SHP77 treated with DMSO at 0.1 percent for 48 hours (cell line): ENCODE measurements at places on chromosomes 5 and 9.
A peak's percentile ranks its signal among the peaks of the same experiment; 100 is the strongest.

DNA sequence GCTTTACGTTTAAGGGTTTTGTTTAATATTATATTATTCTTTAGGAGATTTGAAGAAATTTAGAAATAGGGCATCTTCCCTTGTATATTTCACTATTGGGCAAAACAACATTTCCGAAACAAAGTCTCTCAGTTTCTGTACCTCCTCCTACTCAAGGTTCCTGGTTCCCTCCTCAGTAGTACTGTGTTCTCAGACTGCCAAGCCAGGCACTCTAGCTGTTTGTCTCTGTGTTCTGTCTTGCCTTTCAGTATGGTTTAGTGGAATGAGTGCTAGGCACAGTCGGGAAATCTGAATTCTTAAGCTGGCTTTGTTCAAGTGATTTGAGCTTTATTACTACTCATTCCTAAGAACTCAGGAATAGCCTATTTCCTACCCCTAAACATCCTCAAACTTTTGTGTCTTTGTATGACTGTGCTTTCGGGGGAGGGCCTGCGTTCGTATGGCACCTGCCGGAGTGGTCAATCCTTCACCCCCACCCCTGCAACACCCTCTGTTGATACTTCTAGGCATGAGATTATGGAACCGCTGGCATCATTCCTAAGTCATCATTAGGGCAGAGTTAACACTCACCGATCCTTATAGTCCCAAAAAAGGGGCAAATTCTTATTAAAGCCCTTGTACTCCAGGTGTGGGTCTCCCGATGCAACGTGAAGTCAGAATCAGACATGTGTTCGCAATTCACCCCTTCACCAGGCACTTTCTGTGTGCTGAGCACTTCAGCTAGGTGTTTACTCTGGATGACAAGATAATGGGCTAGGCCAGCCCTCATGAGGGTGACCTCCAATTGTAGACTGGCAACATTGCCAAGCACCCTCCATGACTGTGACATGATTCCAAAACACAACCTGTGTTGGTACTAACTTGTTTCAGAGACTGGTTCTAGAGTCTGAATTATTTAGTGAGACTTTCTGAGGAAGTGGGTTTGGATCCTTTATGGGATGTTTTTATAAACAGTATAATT lies 24.5 kb downstream of the SNX18 start:
- DNase-seq, result peak; percentile 46

GRCh38 chr9:33166231-33167083 lies 679 bp downstream of the B4GALT1 start:
- no peak for DNase-seq

DNA sequence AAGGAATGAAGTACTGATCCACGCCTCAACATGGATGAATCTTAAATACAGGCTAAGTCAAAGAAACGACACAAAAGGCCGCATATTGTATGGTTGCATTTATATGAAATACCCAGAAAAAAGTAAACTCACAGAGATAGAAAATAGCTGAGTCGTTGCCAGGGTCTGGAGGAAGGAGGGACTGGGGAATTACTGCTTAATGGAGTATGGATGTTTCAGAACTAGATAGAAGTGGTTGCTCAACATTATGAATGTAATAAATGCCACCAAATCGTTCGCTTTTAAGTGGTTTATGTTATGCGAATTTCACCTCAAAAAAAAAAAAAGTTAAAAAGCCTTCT lies 784 bp upstream of the MSANTD3 start:
- DNase-seq, result no peak

DNA sequence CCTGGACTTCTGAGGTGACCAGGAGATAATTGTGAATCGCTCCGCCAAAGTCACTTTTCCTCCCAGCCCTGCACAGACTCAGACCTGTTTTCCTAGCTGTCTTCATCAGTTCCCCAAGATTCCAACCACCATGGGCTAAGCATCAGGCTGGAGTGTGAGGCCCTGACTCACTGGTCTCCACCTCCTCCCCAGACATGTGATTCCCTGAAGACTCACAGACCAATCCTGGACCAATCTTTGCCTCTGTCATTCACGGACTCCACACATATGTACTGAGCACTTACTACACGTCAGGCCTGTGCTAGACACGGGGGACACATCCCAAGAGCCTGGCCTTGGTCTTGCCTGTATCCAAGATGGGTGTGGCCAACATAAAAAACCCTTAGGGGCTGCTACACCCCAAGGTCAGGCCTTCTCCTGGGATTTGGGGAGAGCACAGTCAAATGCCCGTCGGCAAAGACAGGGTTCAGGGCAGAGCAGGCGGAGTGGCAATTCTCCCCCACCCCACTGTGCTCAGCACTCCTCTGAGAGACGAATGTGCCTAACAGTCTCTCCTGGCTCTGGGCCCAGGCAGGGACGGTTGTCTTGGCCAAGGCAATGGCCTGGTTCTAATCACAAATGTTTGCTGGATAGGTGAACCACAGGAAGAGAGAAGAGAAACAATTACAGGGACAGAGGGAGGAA lies 11.9 kb downstream of the EEIG1 start:
- no peak for DNase-seq

DNA sequence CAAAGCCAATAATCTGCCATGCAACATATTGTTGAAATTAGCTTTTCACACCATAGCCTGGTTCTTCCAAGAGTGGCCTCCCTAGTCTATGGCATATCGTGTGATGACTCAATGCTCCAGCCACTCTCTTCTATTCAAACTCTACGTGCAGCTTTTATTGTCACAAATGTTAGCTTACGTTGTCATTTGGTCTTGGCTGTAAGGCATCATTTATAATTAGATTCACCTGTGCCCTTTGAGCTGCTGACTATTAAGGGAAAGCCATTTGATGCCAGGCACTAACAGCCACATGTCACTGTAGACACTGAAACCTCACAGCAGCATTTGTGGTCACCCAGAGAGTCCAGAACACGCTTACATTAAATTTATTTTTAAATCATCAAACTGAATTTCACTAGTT lies 66.8 kb downstream of the APBA1 start:
- DNase-seq, result no peak

GRCh38 chr5:149024477-149024876 lies 38.4 kb downstream of the SH3TC2 start:
- no peak for DNase-seq

DNA sequence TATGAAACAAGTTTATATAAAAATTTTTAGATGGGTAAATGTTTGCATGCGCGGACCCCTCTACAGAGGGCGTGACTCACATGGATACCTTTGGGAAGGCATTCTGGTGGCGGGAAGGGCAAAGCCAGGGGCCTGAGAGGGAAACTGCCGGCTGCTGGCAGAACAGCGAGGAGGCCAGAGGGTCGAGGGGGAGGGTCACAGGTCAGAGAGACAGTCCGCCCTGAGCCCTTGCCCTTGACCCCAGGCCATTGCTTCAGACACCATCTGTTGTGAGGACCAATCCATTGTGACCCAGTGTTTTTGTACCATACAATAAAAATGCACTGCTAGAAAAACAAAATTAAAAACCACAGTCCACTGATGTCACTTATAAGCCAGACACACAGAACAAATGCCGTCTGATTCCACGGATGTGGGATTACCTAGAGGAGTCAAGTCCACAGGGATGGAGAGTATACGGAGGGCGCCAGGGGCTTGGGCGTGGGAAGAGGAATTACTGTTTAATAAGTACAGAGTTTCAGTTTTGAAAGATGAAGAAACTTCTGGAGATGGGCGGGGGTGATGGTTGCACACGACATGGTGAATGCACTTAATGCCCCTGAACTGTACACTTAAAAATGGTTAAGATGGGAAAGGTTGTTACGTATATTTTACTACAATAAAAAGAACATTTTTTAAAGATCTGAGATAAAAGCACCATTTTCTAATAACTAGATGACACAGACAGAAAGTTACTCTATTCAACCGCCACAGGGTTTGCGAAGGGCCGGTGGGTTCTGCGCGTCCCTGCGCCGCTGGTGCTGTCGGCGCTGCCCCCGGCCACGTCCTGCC lies 12.0 kb downstream of the BTNL9 start:
- no peak for DNase-seq

GRCh38 chr5:172315587-172316493 lies 32.3 kb upstream of the UBTD2 start:
- DNase-seq, result no peak

- no peak for DNase-seq
Measured at GRCh38 chr9:19698960-19699359, 89.9 kb downstream of the SLC24A2 start.

DNA sequence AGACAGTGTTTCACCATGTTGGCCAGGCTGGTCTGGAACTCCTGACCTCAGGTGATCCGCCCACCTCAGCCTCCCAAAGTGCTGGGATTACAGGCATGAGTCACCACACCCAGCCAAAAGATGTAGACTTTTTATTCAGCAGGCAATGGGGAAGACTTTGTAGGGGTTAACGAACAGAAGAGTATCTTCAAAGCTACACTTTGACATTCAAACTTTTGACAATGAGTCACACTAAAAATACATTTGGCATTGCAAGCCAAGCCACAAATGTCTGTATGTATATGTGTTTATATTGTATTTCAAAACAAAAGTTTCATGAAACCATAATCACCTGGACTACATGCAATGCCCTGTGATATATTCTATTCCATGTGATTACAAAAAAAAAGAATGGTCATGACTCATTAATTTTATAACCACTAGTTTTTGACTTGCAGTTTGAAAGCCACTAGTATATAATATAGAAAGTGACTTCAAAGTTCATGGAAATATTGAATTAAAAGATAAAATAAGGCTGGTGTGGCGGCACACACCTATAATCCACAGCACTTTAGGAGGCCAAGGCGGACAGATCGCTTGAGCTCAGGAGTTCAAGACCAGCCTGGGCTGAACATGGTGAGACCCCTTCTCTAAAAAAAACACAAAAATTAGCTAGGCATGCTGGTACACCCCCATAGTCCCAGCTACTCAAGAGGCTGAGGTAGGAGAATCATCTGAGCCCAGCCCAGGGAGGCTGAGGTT lies 8.3 kb downstream of the DIMT1 start:
- no peak for DNase-seq

DNA sequence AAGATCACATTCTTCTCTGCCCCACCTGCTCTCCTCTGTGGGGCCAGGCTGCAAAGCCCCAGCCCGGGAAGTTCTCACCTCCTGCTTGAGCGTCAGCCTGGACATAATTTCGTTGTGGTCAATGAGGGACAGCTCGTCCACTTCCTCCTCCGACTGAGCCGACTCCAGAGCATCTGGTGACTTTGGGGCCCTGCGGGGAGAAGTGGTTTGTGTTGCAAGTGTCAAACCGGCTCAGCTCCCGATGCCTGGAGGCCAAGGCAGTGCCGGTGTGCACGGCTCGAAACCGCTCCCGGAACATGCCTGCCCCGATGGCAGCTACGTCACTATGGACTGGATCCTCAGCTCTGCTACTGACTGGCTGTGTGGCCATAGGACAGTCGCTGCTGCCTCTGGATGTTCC lies 52.8 kb downstream of the PRRT1B start:
- DNase-seq, result no peak

- no peak for DNase-seq
Measured at GRCh38 chr9:4382722-4383317, 83.0 kb upstream of the GLIS3 start.

DNA sequence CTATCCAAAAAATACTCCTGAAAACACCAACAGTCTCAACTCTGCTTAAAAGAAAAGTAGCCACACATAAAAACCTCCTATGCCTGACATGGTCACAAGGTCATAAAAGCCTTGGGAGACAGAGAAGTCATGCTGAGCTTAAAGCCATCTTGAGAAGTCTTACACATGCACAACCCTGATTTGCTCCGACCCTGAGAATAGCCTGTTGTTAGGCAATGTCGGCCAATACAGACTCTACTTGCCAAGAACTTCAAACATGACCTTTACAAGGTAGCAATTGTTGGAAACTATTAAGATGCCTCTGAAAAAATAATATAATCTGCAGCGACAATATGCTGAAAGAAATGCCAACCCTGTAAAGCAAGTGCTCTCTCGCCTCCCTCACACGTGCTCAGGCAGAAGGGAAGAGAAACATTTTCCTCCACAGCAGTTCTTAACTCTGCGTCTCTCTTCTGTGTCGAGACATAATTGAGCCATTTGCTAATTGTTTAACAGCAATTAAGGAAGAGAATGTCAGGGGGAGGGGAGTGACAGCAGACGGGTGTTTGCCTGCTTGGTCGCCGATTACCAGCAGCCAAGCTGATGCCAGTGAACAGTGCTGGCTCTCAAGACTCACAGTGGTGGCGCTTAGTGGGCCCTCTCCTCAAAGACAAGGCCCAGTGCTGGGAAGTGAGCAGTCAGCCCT lies 393.6 kb downstream of the SPOCK1 start:
- no peak for DNase-seq

GRCh38 chr5:67976181-67976580 lies 239.4 kb upstream of the PIK3R1 start:
- DNase-seq, result no peak

GRCh38 chr9:6197330-6197729 lies 18.3 kb upstream of the IL33 start:
- no peak for DNase-seq

DNA sequence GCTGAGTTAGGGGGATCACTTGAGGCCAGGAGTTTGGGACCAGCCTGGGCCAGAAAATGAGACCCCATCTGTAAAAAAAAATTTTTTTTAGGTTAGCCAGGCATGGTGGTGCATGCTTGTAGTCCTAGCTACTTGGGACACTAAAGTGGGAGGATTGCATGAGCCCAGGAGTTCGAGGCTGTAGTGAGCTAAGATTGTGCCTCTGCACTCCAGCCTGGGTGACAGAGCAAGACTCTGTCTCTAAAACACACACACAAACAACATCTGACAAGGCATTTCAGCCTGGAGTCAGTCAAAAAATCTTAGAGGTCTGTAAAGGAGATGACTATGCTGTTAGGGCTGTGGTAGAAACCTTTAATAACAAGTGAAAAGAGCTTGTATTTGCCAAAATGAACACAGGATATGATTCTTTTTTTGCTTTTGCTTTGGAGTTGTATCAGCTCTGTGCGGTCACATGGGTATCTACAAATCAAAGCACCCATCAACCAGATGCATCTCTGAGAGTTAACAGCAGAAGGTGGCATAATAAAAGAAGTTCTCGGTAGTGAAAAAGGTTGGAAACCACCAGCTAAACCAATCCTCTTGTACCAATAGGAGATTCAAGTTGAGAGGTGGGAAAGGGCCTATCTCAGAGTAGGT lies 3.6 kb upstream of the PSMD5 start:
- no peak for DNase-seq

GRCh38 chr5:135720191-135720590 lies 114.3 kb upstream of the SLC25A48 start:
- no peak for DNase-seq

DNA sequence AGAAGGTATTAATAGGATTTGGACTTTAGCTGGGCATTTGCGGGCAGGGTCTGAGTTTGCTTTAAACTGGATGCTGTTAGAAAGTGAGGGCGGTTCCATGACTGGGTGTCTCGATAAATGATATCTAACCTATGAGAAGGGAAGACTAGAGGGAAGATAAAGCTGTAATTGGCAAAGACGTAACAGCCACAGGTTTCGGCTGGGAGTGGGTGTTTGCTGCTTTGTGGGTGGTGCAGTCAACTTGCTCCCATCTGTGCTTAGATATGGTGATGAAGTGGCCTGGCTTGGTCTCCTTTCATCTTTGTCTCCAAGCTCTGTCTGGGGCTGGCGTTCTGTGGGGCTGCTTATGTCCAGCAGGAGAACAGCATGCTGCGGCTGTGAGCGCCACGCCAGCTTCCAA lies 23.3 kb downstream of the OR2V1 start:
- no peak for DNase-seq
